ENCODE measurements at places on chromosomes 16 and 17.

DNA sequence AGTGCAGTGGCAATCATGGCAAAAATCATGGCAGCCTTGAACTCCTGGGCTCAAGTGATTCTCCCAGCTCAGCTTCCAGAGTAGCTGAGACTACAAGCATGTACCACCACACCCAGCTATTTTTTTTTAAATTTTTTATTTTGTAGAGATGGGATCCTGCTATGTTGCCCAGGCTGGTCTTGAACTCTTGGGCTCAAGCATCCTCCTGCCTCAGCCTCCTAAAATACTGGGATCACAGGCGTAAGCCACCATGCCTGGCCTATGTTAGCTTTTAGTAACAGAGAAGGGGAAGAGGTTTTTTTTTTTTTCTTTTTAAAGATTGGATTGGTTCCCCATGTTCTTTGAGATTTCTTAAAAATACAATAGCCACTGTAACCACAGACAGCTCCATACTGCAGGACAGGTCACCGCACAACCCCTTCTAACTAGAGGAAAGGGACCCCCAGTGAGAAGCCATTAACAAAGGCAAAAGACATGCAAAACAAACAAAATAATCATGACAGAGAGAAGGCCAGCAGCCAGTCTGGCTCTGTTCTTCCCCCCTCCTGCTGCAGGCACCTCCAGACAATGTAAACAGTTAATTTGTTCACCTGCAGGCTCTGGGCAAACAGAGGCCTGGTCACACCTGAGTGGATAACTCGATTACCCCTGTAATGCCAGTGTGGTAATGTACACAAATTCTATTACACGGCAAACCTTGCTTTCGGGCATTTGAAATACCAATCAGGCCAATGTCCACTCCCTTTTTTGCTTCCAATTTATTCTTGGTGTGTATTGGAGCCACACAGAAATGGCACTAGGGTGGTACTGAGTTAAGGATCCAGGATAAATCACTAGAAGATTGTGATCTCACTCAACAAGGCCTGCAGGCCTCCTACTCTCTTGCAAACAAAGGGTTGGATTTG, 52.9 kb downstream of the SNX11 start:
- no peak for DNase-seq

GRCh38 chr17:413016-413350, 60.4 kb upstream of the RPH3AL start:
- no peak for DNase-seq

DNA sequence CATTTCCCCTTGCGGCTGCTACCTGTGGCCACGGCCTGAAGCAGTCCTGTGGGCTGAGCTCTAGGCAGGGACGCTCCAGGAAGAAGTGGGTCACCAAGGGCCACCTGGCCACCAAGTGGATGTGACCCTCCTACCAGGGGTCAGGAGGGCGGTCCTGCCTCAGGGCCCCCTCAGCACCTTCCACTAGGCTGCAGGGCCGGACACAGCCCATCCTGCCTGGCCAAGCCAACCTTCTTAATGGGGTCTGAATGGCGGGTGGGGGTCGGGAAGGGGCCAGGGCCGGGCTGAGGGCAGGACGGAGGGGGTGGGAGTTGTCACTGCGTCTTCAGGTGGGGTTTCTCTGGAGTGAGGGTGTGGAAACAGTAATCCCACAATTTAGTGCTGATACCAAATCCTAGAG, 13.2 kb upstream of the MLKL start:
- DNase-seq: no peak

- no peak for DNase-seq
Measured at GRCh38 chr17:61504697-61505096, 52.5 kb downstream of the TBX4 start.

GRCh38 chr17:10172241-10172741, 26.1 kb downstream of the GAS7 start:
- no peak for DNase-seq

- DNase-seq: no peak
Measured at GRCh38 chr17:21376081-21376758, at the start of gene KCNJ12. Gene KCNJ12 (plus strand): TSS chr17:21376357. CDS start chr17:21415343, 38,986 bp downstream.

- DNase-seq: no peak
Measured at GRCh38 chr16:2154533-2155090, 970 bp upstream of the TRAF7 start.

- no peak for DNase-seq
Measured at GRCh38 chr16:17225541-17225940, 245.2 kb downstream of the XYLT1 start.

DNA sequence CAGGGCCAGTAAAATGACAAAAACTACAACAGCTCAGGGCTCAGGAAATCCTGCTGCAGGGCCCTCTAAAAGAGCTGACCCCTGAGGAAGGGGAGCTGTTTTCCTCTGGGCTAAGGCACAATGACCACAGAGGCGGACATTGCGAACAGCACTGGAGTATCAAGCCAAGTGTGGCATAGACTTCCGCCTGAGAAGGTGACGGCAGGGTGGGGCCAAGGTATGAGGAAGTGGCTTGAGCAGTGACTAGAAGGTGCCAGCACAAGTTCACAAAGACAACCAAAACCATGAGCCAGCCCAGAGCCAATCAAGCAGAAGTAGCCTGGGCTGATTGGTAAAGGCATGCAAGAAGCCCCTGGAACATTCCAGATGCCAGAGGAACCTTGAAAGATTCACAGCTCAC, 13.9 kb downstream of the ERN2 start:
- no peak for DNase-seq

DNA sequence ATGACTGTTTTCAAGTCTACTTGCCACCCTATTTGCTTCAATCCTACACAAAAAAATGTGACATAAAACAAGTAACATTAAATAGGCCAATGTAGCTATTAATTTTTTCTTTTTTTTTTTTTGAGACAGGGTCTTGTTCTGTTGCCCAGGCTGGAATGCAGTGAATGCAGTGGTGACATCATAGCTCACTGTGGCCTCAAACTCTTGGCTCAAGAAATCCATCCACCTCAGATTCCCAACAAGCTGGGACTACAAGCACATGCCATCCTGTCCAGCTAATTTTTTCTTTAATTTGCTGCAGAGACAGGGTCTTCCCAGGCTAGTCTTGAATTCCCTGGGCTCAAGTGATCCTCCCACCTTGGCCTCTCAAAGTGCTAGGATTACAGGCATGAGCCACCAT, 29.4 kb downstream of the ANKFY1 start:
- DNase-seq: no peak

- no peak for DNase-seq
Measured at GRCh38 chr17:45836047-45837044, 8.3 kb upstream of the SPPL2C start.

DNA sequence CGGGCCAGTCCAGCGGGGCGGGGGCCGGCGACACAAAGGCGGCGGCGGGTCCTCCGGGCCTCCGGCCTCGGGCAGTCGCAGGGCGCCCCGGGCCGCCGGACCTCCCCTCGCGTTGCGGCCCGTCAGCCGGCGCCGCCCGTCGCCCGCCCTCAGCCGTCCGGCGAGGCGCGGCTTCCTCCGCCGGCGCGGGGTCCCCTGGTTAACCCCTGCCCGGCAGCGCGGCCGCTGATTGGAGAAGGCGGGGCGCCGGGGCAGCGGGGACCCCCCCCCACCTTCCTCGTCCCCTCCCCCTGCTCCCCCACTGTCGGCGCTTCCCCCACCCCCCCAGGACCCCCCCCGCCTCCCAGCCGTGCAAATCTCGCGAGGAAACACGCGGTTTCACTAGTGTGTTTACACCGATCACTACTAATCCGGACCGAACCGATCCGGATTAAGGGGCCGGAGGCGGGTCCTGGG, at the start of gene TLK2:
TSS of gene TLK2 (plus strand) at position 402 of the 456 bp plus-strand sequence. CDS start 2,301 bp downstream, outside the sequence.
- DNase-seq: peak; percentile 83

DNA sequence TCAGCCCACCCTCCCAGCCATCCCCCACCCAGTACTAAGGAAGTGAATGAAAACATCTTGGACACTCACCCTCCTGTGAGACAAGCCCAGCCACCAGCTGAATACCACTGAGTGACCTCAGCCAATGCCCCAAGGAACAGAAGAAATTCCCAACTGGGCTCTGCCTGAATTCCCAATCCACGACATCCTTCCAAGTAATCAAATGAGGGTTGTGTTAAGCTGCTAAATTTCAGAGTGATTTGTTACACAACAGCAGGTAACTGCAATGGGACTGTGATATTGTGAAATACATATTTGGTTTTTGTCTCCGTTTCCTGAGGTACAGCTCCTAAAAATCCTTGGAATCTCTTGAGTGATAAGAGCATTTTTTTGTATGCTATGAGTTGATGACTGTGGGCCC, 578.7 kb upstream of the CDH11 start:
- no peak for DNase-seq

DNA sequence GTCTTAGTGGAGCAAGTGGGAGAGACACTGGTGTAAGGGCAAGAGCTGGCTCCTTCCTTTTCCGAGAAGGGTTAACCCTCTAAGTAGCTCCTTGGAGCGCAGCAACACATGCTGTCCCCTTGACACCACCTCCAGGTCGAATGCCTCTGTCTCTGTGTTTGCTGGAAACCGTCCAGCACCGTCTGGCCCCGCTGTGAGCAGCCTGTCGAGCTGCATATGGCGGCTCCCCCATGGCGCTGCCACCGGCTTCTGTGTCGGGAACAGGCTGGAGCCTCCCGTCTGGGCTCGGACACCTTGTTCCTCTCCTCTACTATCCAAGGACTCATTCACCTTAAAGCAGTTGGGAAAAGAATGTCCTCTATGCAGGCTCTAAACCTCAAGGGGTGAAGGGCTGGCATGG, 28.9 kb upstream of the WSCD1 start:
- DNase-seq: peak; percentile 92

DNA sequence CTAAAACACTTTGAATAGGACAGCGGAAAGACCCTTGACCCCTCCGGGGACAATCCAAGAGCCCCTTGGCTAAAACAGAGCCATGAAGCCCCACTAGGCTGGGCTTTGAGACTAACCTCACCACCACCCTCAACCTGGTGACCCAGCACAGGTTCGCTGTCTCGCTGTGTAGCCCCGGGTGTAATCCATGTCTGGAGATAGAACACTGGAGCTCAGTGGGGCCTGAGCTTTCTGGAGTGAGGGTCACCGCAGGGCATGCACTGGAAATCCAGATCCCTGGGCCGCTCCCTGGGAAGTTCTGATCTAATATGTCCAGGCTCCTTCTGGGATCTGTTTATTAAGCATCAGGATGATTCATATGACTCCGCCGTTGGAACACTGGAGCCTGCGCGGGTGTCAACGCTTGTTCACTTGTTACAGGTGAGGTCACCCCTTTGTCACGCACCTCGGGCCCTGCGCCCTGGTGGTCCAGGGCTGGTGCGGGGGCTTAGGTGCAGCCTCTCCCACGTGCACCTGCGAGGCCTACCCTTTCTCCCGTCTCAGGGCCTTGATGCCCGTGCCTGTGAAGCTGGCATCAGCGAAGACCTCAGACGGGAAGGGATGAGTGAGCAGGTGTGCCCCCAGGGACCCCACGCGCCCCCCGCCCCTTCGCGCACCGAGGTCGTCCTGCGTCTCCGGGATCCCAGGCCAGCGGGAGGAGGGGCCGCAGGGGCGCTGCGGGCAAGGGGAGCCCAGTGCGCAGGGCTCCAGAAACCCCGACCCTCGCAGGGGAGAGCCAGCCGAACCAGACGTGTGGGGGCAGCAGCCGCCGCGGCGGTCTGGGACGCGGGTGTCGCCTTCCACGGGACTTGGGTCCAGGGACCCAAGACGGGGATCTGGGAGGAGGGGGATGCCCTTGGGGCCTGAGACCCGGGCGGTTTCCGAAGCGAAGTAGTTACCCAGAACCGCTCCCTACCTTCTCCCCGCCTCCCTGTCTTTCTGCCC, 224.1 kb upstream of the FOXF1 start:
- no peak for DNase-seq

- no peak for DNase-seq
Measured at GRCh38 chr16:69725480-69726312, 664 bp downstream of the NQO1 start.

DNA sequence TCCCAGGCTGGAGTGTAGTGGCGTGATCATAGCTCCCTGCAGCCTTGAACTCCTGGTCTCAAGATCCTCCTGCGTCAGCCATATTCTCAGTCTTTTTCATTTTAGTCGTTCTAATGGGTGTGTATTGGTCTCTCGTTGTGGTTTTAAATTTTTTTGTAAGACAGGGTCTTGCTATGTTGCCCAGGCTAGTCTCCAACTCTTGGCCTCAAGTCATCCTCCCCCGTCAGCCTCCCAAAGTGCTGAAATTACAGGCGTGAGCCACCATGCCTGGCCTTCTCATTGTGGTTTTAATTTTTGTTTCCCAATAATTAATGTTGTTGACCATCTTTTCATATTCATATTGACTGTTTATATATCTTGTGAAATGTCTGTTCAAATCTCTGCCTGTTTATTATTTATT, 8.6 kb downstream of the TMEM94 start:
- DNase-seq: no peak

DNA sequence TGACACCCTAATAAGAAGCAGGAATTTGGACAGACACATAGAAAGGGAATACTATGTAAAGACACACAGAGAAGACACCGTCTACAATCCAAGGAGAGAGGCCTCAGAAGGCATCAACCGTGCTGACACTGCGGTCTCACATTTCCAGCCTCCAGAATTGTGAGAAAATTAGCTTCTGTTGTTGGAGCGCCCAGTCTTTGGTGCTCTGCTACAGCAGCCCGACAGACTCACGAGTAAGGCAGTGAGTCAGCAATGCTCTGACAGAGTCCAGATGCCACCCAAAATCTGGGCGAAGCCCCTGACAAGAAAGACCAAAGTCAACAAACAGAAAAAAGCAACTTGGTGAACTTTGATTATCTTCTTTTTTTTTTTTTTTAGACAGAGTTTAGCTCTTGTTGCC, 32.5 kb upstream of the RAI1 start:
- no peak for DNase-seq

GRCh38 chr16:75377729-75378386, 55.4 kb downstream of the CFDP1 start:
- DNase-seq: no peak

DNA sequence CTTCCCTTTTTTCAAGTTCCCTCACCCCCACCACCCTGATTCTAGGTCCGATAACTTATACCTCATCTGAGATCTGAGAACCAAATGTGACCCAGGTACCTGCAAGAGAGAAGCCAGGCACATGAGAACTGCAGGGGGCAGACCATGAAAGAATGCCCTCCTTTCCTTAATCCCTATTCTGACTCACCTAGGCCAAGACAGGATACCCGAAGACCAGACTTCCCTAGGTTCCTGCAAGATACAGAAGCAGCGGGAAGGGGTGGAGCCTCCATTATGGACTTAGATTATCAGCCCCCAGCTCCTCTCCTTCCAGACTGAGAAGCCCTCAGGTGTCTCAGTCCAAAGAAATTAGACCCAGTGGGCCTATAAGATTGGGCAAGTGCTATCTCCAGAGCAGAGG, 2.1 kb downstream of the KCNAB3 start:
- no peak for DNase-seq

DNA sequence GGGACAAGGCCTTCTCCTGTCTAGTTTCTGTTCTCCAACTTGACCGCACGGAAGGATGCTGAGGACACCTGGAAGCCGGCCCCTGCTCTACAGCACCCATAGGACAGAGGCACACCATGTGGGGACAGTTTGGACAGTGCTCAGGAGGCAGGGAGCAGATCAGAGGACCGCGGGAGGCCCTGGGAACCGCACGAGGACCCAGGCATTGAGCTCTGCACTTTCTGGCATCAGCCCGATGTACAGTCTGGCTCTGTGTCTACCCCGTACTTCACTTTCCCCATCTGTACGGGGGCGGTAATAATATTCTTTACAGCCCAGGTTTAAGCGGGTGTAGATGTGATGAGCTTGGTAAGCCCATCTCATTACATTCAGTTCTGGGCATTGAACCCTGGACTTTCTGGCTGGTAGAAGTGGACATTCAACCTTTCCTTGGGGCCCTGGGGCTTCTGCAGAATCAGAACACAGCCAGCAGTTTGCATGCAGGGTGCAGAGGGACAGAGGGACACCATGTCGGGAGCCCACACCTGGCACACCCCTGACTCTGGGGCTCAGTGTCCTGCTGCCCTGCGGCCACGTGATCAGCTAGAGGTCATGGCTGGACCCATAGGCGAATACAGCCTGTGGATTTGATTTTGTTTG, 258.7 kb downstream of the SEC14L1 start:
- DNase-seq: peak; percentile 44

- DNase-seq: no peak
Measured at GRCh38 chr16:70472786-70473433, 18.5 kb downstream of the FCSK start.
